ENCODE measurements at places on chromosomes 12 and 14.

- DNase-seq = no peak
These were observed 20.0 kb upstream of the IFNG-AS1 start for GRCh38 chr12:67969134-67969802.

DNA sequence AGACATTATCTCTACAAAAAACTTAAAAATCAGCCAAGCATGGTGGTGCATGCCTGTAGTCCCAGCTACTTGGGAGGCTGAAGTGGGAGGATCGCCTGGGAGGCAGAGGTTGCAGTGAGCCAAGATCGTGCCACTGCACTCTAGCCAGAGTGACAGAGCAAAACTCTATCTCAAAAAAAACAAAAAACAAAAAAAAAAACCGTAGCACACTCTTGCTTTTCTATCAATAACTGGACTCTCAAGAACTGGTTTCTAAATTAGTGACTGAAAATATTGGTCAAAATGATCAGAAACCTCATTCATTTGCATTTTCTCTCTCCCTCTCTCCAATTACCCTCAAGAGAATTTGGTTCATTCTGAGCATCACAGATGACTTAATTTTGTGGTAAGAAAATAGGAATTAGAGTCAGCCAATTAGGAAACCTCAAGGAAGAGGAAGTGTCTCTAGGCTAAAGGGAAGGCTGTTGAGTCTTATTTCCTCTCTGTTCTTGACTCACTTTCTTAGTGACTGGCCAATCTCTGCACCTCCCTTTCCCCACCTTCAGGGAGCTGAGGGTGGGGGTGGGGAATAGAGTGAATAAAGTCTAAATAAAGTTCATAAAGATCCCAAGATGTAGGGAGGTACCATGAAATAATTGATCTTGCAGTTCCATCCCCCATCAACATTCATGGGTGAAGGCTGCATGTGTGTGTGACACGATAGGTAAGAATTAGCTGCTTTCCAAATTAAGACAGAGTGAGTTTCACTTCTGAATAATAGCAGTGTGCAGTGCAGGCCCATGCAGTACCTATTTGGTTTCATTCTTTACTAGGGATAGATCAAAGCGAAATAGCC is 6.8 kb upstream of the PSMA6 start:
- no peak for DNase-seq

DNA sequence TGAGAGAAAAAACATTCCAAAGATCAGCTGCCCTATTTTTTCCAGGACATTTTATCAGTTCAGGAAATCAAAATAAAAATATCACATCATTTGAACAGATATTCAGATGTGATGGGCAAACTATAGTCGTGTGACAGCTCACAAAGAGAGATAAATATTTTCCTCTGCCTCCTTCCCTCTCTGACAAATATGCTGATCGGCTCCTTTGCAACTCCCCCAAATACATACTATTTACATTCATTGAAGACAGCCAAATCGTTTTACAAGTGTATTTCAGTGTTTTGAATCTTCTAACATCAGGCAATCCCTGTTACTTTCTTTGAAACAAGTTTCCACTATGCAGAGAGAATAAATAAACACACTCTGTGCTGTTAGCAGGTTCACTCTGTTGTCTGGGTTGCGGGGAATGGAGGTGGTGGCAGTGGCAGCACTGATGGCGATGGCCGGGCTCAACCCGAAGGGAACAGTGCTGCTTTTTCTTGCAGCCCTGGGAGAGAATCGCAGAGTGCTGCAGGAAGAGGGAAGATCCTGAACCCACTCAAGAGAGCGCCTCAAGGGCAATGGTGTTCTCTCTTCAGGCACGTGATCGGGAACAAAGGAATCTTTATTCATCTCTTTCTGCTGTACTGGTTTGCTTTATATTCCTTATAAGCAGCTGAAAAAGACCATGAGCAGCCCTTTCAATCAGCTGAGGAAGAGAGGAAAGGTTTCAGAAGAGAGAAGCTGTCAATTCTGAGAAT is 142.5 kb downstream of the PHLDA1 start:
- DNase-seq = no peak

- DNase-seq = no peak
These were observed 260.4 kb downstream of the GALC start for GRCh38 chr14:87732562-87732961.

DNA sequence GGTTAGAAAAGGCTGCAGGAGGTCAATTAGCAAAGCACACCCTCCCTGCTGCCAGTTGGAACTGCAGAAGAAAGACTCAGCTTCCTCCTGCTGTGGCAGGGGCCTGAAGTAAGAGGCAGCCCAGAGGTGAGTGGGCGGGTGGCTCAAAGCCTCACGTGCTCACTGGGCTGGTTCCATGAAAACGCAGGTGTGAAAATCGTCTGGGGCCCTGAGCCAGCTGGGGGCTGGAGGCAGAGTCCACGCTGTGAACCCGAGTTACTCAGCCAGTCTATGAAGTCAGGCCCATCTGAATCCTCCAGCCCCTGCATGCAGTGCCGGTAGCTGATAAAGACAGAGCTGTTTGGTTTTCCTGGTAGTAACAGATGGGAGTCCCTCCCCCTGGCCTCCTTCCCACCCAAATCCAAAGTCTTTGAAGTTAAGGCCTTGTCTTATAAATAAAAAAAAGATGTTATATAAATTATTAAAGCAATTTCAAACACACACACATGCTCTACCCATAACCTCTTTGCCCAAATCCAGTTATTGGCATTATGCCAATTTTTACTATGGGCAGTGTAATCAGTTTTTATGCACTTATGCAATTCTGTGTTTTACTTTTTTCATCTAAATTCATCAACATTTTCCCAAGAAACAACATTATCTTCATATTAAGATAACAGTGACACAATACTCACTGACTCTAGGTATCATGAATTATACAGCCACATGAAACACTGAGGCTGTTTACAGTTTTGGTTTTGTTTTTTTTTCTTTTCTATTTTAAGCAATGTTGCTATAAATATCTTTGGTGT is 57.9 kb upstream of the PNMA1 start:
- DNase-seq = no peak

All from endothelial cell (in vitro differentiated cells).